Stimulated activated CD4-positive, alpha-beta T cell treated with anti-CD3 and anti-CD28 coated beads, Interleukin-4, amount 100 ng/mL, for 1 hour (primary cell): ENCODE measurements at places on chromosomes 7 and 10.

- no peak for DNase-seq
Measured at GRCh38 chr10:11415095-11415494, 196.4 kb downstream of the USP6NL start.

DNA sequence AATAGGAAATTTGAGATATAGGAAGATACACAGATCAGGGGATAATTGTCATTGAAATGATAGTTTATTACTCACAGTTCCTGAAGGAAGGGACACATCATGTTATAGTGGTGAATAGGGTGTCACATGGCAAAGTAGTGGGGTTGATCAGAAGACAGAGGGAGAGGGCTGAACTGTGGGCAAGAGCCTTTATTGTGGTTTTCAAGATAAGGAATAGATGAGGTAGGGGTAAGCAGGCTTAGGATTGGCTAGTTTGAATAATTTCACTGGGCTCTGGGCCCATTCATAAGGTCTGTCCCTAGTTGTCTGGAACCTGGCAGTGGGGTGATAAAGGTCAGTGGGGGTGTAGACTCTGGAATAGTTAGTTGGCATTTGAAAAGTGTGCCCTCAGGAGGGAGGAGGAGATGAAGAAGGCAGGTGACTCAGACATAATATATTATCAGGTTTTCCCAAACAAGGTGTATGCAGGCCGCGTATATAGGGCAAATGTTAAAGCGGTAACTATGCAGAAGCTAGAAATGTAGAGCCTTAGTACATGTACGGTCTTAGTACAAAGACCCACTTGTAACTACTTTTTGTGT, 18.5 kb downstream of the FGL2 start:
- no peak for DNase-seq

GRCh38 chr10:119517235-119518141, 25.0 kb downstream of the RGS10 start:
- peak; percentile 49 for DNase-seq

DNA sequence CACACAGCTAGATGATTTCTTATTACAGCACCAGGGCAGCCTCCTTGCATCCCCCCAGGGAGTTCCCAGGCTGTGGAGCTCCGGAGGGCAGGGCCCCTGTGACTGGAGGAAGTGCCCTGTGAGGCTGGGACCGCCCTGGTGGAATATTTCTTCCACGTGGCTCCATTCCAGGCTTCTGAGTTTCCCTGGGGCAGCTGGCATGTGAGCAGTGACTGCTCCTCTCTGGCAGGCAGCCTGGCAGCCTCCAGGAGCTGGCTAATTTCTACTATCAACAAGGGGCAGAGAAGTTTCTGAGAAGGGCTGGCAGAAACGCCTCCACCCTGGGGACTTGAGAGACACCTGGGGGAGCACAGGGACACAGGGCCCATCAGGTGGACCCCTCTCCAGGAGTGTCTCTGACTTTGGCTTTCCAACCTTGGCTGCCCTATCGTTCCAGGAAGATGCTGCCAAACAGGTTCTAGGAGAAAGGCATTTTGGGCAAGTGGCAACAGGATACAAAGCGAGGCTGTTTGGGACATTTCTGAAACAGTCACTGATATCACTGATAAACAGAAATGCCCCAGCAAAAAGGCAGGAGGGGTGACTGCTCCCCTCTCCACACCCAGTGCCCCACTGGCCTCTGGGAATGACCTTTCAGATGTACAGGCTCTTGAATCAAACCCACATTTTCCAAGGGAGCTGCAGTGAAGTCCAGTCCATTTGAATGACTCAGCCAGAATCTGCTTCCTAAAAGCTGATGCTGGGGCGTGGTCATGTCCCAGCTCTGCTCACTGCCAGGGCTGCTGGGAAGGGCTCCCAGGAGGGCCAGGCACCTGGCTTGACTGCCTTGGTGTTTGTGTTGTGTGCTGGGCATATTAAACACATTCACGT, 16.1 kb downstream of the MYOF start:
- no peak for DNase-seq

GRCh38 chr7:141001122-141001521, 13.6 kb downstream of the MRPS33 start:
- DNase-seq: no peak

GRCh38 chr7:46580766-46581165, 659.7 kb upstream of the IGFBP3 start:
- no peak for DNase-seq

- no peak for DNase-seq
Measured at GRCh38 chr7:80369321-80369720, 142.5 kb downstream of the GNAT3 start.

DNA sequence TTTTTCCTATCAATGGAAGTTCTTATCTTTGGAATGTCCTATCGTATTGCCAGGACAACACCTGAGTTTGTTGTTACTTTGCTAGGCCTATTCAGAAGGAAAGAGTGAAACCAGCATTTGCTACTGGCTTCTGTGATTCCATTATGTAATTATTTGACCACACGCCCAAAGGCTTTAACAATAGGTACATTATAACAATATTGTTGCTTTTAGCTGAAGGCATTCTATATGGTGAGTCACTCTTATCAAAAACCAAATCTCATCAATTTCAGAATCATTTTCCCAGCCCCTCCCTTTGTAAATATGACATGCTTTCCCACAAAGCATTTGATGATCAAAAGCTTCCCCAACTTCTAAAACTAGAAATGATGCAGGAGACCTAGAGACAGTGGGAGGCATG, 294.4 kb upstream of the NEBL start:
- DNase-seq: no peak

GRCh38 chr10:7659560-7659959, 7.2 kb downstream of the ITIH5 start:
- DNase-seq: no peak

- DNase-seq: no peak
Measured at GRCh38 chr7:151893405-151893923, 16.5 kb upstream of the PRKAG2 start.

DNA sequence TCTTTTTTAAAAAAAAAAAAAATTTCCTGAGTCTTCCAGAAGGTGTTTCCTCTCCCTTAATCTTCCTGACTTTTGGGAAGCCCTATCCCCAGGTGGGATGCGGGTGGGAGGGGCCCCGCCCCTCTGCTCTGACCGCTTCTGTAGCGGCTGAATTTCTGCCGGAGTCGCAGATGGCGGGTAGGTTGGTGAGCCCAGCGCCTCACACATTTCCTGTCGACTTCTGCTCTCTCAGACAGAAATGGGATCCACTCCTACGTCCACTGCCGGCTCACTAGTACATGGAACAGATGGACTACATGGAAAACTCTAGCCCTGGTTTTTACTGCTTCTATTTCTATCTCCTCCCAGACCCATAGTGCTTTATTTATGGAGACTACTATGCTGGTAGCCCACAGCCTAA, 90.9 kb downstream of the NEUROD6 start:
- no peak for DNase-seq

DNA sequence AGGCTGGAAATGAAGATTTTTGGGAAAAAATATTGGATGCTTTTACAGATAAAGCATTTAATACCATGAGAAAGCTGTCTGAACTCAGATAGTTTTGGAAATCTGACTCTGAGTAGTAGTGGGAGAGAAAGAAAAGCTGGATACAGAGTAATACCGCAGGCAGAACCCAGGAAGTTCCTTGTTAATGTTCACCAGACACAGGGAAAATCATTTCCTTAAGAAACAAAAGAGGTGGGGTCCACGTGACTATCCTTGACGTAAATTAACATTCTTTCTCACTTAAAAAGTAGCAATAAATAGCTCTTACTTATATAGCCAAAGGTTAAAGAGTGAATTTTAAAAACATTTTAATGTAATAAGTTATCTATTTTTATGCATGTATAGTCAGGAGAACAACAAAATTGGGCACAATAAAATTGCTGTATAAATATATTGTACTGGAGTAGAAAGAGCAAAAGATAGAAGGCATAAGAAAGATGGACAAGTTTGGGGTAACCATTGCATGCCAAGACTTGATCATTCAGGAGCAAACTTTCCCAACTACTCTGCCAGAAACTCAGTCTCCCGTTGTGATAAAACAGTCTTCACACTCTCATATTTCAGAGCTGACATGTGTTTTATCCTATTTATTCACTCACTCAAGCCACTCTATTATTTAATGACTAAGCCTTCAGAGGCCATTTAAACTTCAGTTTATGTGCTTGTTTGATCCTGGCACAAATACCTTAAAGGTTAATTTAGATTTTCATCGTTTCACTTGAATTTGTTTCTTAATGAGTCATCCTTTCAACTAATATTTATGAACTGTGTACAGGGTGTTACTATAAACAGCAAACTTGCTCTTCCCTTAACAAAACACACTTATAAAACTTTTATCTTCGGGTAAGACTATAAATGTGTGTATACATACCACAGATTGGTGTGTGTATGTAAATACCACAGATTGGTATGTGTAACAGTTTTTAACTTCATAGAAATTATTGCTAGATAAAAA, 143.1 kb downstream of the GNAI1 start:
- no peak for DNase-seq

DNA sequence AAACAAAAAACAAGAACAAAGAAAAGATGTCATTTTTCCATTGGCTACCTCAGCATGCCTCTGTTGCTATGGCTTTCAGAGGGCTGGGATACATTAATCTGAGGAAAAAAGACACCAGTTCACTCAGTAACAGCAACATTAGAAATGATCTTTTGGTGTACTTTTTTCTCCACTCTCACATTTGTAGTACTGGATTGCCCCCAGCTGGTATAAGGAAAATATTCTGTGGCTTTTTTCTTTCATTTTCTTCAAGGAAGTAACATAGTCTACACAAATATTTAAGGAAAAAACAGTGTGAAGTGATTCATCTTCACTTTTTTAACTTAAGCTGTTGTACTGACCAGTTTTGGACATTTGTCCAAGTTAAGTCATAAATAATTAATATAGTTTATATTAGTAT, 482.3 kb downstream of the SORCS1 start:
- no peak for DNase-seq

DNA sequence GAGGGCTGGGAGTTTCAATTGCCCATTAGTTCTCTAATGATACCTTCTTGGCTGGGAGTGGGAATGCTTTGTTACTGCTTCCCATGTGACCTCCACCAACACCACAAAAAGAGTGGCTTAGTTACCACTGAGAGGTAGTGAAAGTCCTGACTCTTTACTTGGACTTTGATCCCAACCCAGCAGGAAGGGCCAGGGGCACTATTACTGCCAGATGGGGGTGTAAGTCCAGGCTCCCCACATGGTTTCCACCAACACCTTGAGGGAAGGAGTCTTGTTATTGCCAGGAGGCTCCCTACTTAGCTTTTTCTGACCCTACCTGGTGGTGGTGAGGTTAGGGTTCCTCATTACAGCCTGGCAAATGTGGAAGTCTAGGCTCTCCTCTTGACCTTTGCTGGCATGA, 11.4 kb downstream of the GGCT start:
- DNase-seq: no peak

GRCh38 chr7:13028036-13028824, 340.8 kb downstream of the ARL4A start:
- DNase-seq: no peak

DNA sequence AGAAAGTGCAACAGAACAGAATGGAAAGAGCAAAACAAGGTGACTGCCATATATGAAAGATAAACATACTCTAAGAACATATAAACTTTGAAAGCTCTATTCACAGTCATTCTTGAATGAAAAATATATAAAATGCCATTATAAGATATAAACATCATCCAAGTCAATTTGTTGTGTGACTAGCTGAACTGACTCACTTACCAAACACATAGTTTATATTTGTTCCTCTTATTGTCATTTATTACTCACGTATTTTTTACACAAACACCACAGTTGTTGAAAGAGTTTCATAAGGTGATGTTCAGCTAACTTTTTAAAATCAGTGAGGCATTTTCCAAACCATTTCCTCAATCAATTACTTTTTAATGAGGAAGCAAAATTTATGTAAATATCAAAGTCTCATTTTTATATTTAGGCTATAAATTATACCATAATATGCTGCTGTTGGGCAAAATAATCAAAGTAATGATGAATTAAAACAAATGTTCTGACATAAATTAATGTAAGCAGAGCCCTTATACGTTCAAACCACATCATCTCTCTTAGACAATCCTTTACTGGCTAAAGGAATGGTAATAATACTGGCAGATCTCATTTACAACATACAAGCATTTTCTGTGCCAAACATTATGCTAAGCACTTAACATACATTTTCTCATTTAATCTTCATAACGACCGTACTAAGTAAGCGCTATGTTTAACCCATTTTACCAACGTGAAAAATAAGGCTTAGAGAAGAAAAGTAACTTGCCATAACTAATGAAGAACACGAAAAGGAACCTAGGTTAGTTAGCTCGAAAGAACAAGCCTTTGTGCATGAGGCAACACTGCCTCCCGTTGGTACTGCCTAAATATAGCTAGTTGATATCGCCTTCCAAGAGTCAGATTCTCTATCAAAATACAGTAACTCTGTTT, 7.3 kb downstream of the LRRN3 start:
- peak; percentile 63 for DNase-seq

GRCh38 chr7:2812114-2812487, 32.0 kb downstream of the GNA12 start:
- no peak for DNase-seq

GRCh38 chr10:20890009-20890408, 7.1 kb downstream of the NEBL start:
- DNase-seq: no peak

DNA sequence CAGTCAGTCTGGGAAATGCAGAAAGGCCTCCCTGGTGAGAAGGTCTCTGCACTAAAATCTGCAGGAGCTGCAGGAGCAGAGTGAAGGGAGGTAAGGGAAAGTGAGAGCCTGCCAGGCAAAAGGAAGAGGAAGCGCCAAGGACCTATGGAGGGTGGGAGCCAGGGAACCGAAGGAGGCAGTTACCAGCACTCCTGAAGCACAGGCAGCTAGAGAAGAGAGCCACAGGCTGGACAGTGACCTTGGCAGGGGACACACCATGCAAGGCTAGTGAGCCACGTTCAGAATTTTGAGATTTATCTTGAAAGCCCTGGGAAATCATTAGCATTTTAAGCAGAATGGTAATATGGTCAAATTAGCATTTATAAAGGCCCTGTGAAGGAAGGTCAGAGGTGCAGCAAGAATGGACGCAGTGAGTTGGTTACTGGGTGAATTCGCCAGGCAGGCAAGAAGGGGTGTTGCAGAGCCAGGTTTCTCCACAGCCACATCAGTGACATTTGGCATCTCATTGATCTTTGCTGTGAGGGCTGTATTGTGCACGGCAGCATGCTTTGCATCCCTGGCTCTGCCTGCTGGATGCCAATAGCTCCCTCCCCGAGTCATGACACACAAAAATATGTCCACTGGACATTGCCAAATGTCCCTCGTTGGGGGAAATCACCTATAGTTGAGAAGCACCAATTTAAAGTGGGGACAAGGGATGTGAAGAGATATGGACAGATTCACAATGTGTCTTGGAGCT, 54.7 kb upstream of the LANCL2 start:
- DNase-seq: no peak
